Activated T-helper 9 cell treated with anti-CD3 and anti-CD28 coated beads, Interleukin-2, amount 50 U/mL, for 16 hours (primary cell): ENCODE measurements at places on chromosomes 1 and 21.

GRCh38 chr1:154062309-154062708 lies 71.7 kb downstream of the RPS27 start:
- no peak for DNase-seq

DNA sequence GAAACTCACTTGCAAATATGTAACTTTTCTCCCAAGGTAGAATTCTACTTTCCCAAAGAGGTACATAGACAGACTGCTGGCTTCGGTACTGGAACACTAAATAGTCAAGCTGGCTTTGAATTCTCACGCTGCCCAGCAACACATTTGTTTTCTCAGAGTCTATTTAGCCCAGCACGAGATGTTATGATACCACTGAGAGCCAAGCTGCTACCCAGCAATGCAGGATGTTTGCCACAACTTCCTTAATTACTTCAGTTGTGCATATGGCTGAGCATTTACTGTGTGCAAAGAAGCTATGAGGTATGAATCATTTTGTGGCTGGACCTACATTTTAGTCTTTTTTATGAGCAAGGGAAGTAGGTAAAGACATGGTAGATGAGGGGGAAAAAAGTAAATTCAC lies 793.2 kb downstream of the PLA2G4A start:
- no peak for DNase-seq

DNA sequence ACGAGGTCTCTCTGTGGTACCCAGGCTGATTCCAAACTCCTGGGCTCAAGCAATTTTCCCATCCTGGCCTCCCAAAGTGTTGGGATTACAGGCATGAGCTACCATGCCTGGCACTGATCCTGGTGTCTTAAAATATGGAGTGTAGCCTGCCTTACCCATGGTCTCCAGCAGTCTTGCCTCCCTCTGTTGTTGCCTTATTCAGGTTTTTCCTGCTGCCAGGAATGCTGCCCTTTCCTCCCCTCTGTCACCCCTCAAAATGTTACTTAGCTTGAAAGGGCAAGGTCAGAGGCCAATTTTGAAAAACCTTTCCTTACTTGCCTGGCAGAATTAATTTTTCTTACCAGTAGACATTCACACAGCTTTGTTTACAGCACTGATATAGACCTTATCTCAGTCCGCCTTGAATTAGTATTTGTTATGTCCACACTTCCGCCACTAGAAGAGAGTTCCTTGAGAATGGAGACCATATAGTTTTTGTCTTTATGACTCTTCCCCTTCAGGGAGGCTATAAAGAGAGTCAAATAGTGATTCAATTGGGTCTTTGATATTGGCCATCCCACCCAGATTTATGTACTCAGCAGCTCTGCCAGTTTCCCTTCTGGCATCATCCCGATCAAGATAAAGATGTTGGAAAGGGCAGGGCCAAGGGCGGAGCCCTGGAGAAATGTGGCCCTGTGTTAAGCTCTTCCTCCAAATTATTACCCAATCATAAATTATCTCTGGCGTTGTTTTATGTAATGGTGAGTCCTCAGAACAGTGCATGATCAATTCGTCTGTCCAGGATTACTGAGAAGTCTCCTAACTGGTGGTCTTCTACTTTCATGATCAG lies 38.8 kb downstream of the C1orf21 start:
- DNase-seq = no peak

DNA sequence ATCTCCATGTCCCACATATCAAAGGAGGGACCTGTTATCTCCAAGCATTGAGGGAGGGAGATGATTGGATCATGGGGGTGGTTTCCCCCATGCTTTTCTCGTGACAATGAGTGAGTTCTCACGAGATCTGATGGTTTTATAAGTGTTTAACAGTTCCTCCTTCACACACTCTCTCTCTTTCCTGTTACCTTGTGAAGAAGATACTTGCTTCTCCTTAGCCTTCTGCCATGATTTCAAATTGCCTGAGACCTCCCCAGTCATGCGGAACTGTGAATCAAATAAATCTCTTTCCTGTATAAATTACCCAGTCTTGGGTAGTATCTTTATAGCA lies 91.6 kb downstream of the DDAH1 start:
- no peak for DNase-seq

GRCh38 chr1:19743180-19743579 lies 56.5 kb downstream of the TMCO4 start:
- no peak for DNase-seq

GRCh38 chr1:102857251-102857650 lies 251.1 kb downstream of the COL11A1 start:
- no peak for DNase-seq

DNA sequence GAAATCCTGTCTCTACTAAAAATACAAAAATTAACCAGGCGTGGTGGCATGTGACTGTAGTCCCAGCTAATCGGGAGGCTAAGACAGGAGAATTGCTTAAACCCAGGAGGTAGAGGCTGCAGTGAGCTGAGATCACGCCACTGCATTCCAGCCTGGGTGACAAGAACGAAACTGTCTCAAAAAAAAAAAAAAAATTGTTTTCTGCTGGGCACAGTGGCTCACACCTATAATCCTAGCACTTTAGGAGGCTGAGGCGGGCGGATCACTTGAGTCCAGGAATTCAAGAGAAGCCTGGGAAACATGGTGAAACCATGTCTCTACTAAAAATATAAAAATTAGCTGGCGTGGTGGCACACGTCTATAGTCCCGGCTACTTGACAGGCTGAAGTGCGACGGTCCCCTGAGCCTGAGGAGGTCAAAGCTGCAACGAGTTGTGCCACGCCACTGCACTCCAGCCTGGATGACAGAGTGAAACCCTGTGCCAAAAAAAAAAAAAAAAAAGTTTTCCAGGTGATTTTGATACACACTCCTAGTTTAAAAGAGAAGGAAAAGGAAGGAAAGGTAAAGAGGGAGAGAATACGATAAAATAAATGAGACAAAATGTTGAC lies 31.7 kb downstream of the ABL2 start:
- DNase-seq = no peak

DNA sequence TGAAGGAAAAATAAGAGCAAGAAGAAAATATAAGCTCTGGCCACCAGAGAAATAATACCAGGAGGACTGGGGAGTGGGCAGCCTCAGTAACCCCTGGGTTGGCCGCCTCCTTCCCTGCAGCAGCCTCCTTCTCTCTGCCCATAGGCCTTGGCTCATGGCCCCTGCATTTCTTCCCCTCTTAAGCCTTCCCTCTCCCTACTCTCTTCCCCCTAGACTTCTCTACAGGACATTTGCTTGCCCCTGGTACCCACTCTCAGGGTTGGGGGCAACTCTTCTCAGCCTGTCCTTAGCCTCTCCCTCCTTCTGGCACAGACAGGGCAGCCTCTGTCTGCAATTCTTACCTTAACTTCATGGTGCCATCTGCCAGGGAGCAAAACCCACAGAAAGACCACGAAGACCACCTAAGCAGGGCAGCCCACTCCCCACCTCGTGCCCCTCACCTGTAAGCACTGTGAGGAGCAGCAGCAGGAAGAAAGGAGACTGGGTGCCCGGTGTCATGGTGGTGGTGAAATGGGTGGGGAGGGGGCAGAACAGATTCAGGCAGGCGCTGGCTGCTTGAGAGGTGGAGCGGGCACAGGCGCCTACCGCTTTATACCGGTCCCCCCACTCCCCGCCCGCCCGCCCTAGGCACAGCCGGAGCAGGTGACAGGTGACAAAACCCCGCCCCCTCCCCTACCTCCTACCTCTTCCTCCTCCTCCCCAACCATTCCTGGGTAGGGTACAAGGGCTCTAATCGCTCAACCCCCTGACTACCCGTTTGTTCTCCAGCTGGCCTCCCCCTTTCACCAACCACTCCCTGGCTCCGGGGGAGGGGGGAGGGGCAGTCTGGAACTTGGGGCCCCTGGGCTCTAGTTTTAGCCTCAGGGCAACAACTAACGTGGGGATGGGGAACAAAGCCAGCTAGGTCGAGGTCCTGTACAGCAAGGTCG lies 15.1 kb downstream of the THBS3 start:
- no peak for DNase-seq

DNA sequence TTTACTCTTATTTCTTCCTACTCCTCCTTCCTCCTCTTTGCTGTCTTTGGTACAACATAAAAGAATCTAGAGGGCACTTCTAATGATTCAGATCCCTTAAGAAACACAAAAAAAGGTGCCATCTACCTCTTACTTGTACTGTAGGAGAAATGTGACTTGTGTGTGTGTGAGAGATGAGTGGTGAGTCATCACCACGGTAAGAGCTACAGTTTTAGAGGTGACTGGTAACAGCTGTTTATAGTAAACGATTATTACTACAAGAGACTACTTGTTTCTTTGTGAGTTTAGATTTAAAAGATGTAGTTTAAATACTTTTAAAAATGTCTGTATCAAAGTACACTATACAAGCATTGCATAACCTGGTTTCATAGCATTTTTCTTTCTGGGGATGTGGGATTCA lies 40.4 kb downstream of the SLC35D1 start:
- no peak for DNase-seq

- DNase-seq = peak; percentile 64
These were observed 787 bp downstream of the JAK1 start for GRCh38 chr1:64965366-64966157.

- DNase-seq = no peak
These were observed 147.2 kb downstream of the ETS2 start for GRCh38 chr21:38952890-38953289.

- DNase-seq = no peak
These were observed 101.8 kb downstream of the PRDM16 start for GRCh38 chr1:3170561-3171453.

GRCh38 chr1:164519426-164519825 lies 39.6 kb upstream of the PBX1 start:
- no peak for DNase-seq

DNA sequence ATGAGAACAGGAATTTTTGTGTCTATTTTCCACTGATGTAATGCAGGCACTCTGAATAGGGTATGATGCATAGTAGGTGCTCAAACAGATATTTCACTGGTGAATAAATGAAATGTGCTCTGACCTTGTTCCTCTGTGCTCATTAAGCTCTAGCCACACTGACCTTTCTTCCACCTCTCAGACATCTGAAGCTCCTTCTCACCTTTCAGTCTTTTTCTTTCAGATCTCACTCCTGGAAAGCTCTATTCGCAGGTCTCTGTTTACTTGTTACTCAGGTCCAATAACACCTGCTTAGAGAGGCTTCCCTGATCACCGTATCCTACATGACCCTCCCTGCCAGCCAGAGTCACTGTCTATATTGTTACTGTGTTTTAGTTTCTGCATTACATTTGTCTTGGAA lies 59.2 kb upstream of the IVNS1ABP start:
- no peak for DNase-seq

DNA sequence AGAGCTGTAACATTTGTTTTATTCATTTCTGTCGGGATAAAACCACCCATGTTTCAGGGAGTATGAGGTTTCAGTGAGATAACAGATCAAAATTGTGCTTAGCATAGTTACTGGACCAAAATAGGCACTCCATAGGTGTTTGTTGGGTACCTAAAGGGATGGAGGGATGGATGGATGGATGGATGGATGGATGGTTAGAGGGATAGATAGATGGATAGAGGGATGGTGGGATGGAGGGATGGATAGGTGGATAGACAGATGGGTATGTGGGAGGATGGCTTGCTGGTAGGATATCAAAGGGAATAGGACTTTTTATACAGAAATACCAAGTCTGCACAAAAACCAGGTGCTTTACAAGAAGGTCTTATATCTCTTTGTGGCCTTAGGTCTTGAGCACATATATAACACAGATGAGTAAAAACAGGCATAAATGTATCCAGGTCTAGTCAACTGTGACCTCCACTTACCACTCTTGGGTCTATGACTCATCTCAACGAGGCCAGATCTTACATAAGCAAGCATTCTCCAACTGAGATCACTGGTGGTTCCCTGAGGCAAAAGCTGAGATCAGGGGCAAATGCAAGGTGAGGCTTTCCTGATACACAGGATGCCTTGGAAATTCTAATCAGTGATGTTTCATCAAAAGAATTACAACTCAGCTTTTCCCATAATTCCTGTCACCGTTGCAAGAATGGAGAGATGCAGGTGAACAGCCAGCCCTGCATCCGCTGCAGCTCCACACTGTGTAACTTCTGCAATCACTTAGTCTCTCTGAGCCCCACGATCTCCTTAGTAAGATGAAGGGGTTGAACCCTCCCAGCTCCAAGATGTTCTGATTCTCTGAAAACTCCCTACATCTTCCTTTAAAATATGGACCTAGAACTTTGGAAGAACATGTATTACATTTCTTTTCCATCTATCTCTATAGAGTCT lies 32.0 kb downstream of the PTAFR start:
- no peak for DNase-seq

- no peak for DNase-seq
These were observed 40.5 kb downstream of the SERINC2 start for GRCh38 chr1:31453384-31454079.

- no peak for DNase-seq
These were observed 43.1 kb downstream of the FOXO6 start for GRCh38 chr1:41404308-41404761.

GRCh38 chr1:97084546-97084945 lies 363.0 kb downstream of the PTBP2 start:
- no peak for DNase-seq

- no peak for DNase-seq
These were observed 358.6 kb downstream of the USH2A start for GRCh38 chr1:216064643-216065042.

GRCh38 chr1:56965916-56966697 lies at the start of gene C8B:
Gene C8B, minus strand, starts transcription at chr1:56966015. Its CDS starts 67 bp downstream, at chr1:56965948.
- DNase-seq = no peak

DNA sequence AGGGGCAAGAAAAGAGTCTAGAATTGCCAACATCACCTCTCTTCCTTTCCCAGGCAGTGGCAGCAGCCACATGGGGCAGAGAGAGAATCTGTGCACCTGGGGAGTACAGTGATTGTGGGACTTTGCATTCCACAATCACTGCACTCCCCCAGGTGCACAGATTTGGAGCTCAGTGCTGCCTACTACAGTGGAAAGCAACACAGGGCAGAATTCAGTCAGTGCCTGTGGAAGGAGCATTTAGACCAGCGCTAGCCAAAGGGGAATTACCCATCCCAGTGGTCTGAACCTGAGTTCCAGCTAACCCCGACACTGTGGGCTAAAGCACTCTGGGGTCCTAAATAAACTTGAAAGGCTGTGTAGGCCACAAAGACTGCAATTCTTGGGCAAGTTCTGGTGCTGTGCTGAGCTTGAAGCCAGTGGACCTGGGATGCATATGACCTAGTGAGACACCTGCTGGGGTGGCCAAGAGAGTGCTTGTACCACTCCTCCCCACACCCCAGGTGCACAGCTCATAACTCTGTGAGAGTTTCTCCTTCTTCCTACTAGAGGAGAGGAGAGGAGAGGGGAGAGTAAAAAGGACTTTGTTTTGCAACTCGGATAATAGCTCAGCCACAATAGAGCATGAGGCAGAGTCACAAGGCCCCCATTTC lies 50.3 kb downstream of the NUP210L start:
- DNase-seq = no peak

DNA sequence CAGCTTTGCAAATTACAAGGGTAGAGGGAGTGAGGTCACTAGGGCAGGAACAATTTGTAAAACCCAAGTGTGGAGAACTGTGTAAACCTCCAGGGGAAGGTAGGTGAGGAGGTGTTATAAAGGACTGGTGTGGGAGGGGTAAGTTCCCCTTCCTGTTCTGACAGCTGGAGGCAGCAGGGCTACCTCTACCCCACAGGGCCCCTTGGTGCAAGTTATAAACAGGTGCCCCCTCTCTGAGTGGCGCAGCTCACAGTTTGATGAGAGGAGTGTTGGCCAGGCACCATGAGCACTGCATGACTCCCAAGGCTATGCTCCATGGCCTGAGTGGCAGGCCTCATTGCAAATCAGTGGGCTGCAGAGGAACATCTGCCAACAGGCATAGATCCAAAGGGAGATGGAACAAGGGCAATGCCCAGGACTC lies 41.0 kb downstream of the MFSD2A start:
- no peak for DNase-seq

- DNase-seq = no peak
These were observed 24.4 kb upstream of the PTPRF start for GRCh38 chr1:43506233-43506632.
